ENCODE measurements at places on chromosomes 2 and 18. TPM values are rescaled to one million over a fixed set of nuclear protein-coding genes. Genes with fewer than 3 reads are reported as not detected.

DNA sequence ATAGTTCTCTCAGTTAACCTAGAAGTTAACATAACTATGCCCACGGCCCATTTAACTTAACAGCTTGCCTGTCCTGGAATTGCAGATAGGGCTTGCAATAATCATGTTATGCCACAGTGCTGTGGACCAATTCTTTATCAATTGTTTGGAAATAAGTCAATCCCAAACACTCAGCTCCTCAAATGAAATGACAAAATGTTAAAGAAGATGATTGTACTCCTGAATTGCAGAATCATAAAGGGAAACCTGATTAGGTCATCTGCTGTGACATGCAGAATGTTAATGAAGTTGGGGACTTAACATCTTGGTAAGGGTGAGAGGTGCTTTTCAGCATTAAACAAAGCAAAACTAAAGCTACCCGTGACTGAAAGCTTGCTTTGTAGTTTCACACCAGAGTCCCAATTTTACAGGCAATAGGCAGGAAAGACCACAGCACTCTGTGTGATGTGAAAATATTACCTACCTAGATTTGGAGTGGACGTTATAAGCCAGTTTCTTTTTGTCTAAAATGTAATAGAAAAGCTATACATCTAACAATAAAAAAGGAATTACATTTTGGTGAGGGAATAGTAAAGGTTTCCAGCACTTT, 364.0 kb downstream of the GPD2 start:
- DNase-seq: no peak

GRCh38 chr2:147428120-147428747, 416.6 kb upstream of the ACVR2A start:
- no peak for DNase-seq

DNA sequence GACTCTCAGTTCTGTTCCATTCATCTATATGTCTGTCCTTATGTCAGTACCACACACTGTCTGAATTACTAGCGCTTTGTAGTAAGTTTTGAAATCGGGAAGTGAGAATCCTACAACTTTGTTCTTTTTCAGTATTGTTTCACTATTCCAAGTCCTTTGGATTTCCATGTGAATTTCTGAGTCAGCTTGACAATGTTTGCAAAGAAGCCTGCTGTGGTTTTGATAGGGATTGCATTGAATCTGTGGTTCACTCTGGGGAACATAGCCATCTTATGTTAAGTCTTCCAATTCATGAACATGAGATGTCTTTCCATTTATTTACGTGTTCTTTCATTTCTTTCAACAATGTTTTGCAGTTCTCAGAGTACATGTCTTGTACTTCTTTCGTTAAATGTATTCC, 15.0 kb downstream of the SLC3A1 start:
- no peak for DNase-seq

- DNase-seq: no peak
Observed at GRCh38 chr2:113376913-113377445, 60.5 kb upstream of the ZNG1B start.

The SLC5A6 gene
- polyA plus RNA-seq: 24.9 TPM

The DNAJC5G gene
- not detected for polyA plus RNA-seq

Data from psoas muscle (tissue), 8 donors.